ENCODE measurements at places on chromosomes 16 and 17.

DNA sequence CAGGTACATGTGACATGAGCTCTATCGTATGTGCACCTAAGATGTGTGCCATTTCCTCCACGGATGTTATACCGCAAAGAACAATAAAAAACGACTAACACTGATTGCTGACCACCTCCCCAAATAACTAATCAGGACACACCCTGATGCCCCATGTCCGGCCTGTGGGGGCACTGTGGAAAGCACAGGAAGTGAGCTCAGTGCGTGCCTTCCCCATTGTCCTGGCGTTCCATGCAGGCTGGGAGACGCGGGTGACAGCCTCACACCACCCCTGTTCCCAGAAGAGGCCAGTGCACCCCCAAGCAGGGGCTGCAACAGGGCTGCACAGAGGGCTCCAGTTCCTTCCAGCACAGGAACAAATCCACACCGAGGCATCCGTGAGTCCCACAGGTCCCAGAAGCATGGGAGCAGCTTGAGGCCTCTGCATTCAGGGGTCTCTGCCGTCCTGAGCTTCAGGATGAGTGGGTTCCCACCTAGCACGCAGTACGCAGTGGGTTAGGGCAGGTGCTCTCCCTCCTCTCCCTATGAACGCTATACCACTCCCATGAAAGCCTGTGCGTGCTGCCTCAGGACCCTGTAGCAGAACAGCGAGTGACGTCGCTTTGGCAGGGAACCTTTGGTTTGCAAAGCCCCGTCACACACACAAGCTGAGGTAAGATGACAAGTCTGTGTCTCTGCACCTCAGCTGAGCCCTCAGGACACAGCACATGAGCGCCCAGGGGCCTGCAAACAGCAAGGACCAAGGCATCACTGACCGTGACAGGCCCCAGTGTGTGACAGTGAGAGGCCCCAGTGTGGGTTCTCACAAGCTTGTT lies 117.7 kb downstream of the ZNF778 start:
- no peak for DNase-seq

DNA sequence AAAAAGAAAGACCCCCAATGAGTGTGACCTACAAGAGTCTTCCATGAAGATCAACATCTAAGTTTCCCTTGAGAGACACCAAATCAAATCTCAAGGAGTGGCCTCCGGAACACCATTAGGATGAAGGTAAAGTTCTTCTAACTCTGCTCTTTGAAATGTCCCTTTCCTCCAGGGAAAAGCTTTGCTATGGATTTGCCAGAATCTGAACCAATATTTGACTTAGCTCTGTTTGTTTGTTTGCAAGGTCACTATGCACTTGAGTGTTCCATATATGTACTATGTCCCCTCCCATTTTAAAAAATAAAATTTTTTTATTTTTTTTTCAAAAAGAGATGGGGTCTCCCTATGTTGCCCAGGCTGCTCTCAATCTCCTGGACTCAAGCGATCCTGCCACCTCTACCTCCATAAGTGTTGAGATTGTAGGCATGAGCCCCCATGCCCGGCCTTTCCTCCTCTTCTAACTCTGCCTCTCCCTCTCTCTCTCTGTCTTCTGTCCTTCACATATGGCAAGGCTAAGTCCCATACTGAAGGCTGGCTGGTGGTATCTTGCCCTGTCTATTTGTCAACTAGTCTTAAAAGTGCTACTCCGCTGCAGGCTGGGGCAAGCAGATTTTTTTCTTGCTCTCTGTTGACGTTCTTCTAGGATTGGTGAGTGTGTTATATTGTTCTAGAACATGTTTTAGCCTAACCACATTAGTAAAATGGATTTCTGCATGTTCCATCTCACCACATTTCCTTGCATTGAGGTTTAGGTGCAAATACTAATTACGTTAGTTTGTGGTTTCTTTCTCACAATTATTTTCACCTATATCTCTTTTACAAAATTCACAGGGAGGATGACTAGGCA lies 276.7 kb upstream of the DYNLRB2 start:
- no peak for DNase-seq

GRCh38 chr16:71919035-71919434 lies 23.7 kb downstream of the IST1 start:
- no peak for DNase-seq

- no peak for DNase-seq
These were observed 14.4 kb downstream of the RIPOR1 start for GRCh38 chr16:67543036-67543435.

DNA sequence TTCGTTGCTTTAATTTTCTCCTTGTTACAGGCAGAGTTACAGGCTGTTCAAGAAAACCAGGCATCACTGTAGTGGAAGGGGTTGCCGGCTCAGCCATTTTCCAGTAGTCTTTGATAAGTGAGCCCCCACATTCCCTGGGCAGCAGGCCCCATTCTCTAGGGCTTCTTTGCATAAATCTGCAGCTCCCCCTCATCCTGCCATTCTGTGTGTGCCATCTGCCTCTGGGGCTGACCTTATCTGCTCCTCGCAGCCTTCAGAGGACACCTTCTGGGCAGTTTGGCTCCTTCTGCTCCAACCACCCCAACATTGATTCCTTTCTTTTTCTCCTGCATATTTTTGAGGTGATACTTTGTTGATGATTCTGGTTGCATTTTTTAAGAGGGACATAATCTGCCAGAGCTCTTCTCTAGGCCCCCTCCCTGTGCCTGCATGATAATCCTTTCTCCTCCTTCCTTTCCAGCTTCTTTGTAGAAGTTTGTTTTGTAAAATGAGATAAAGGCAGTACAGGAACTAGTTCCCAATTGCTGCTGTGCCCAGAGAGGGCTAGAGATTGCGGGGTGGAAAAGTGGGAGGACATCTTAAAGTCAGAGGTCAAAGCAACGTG lies 17.1 kb downstream of the RND2 start:
- no peak for DNase-seq

- DNase-seq: no peak
These were observed 149.3 kb downstream of the CLEC16A start for GRCh38 chr16:11093572-11094074.

DNA sequence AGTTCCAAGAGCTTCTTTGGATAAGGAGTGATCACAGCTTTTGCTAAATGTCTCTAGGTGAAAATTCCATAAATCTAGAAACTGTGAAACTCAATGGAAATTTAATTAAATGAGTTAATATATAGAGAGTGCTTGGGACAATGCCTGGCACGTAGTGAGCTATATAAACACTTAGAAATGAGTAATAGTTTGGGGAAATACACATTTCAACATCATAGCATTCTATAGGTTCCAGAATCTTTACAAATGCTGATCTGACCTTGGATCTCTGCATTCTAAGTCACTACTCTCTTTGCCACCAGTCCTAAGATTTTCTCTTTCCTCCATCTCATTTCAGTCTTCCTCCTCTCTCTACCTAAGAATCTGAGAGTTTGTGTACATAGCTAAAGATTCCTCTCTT lies 175.6 kb downstream of the SOX9 start:
- DNase-seq: no peak

DNA sequence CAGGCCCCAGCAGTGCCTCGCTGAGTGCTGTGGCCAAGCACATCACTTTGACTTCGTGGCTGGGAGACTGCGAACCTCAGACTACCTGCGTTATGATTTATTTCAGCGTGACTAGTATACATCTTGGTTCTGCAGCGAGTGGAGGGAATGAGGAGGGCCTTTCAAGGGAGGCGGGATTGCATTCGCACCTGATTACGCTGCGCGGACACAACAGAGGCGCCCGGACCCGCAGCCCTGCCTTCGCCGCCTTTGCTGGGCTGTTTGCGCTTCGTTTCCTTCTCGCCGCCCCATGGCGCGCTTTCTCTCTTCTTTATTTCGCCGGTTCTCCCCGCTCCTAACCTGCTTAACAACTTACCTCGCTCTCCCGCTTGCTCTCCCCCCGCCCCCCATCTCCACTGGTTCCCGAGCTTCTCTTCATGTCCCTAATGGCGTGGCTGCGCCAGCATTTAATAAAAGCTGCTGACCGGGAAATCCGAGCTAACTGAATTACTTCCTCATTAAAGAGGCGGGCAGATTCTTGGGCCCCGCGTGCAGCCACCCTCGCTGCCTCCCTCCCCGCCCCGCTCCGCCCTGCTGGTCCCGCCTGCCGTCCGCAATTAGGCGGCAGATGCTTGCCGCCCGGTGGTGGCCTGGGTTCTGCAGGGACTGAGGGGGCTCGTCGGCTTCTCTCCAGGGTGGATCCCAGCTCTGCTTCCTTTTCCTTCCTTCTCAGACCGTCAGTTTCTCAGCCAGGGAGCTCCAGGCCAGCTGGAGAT lies 257.6 kb upstream of the SDK2 start:
- DNase-seq: no peak

DNA sequence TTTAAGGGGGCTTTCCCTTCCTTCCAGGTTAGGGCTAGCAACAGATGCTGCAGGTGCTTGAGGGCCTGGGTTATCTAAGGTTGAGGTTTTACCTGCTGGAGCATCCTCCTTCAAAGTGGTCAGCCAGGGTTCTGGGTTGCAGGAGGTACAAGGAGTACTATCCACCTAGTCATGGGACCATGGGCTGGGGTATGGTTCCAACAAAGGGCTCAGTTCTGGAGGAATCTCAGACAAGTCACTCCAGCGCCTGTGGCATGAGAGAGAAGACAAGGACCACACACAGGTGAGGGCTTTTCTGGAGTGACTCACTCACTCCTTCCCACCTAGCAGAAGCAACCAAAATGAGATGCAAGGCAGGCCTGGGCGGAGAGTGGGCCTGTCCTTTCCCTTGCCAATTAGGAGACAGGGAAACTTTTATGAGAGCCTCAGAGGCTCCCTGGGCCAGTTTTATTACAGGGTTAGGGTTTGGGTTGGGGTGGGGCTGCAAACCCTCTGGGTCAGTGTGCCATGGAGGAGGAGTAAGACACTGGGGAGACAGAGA lies 2.2 kb downstream of the MYO19 start:
- no peak for DNase-seq

- no peak for DNase-seq
These were observed 1.7 kb upstream of the CHAD start for GRCh38 chr17:50470426-50470825.

DNA sequence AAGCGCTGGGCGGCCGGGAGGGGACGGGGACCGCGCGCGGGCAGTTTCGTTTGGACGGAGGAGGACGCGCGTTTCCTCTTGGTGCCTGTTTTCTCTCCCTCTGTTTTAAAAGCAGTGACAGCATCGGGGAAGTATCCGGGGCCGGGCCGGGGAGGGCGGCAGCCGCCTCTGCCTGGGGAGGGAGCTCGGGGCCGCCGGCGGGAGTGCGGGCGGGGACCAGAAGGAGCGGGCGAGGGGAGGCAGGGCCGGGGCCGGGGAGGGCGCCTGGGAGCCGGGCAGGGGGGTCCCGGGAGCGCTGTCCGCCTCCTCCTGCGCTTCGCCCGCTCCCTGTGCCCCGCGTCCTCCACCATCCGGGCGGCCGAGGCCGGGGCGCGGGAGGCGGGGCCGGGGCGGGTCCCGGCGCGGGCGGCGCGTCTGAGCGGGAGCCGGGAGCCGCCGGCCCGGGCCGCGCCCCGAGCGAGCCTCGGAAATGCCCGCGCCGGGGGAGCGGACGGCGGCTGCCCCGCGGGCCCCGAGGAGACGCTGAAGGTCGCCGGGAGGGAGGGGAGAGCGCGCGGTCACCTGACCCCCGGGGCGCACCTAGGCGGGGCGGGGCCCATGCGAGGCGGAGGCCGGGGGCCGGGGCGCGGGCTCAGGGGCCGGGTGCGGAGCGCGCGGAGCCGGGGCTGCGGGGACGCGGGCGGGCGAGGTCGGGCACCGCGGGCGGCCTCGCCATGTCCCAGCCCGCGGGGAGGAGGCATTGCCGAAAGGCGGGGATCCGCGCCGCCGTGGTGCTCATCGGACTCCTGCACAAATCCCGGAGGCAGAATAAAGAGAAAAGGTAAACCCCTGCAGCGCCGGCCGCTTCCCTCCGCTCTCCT lies 57.3 kb downstream of the RAP1GAP2 start:
- DNase-seq: peak; percentile 35

GRCh38 chr17:17495536-17496188 lies 533 bp downstream of the RASD1 start:
- DNase-seq: no peak

DNA sequence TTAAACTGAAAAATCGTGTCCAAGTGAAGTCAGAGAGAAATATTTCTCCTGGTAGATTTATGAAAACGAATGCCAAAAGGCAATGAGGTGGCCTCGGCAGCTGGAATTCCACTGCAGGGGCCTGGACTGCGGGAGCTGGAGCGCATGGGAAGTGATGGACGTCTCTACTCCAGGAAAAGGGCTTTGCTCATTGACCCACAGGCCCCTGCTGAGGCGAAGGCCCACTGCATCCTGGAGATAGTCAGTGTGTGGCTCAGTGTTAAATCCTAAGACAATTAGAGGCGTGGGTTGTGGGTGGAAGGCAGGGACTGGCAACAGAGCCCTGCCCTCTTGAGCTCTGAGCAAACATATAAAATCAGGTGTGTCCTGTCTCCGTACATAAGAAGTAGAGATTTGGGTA lies 191.4 kb downstream of the SLC39A11 start:
- no peak for DNase-seq

GRCh38 chr17:44967026-44967906 lies 837 bp downstream of the C1QL1 start:
- no peak for DNase-seq

DNA sequence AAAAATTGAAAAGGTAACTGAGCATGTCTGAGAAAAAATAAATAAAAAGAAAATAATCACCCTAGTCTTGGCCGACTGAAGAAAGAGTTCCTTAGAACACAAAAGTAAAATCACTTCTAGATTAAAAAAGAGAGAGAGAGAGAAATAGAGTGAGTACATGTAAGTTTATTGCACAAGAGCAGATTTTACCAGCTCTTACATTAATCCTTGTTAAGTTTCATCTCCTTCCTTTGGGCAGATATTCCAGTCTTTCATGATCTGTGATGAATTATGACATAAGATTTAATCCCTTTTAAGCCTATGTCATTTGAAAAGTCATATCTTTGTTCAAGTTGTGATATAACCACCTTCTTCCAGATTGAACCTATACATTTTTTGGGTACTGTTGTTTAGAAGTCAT lies 54.8 kb downstream of the NFAT5 start:
- no peak for DNase-seq

DNA sequence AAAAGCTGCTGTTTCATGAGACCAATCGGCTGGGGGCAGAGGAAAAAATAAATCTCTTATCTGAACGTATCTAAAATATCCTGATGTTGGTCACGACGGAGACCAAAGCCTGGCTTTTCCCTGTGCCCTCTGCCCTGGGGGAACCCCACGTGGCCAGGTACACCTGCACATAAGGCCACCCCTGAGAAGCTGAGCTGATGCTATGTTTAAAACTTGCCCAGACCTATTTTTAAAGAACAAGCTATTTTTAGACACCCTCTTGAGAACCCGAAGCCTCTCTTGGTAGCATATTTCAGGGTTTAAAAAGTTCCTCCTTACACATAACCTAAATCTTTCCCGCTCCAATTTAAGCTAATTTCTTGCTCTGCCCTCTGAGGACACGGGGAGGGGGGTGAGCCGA lies 210.4 kb downstream of the GSG1L start:
- no peak for DNase-seq

- no peak for DNase-seq
These were observed 7.5 kb upstream of the EDC4 start for GRCh38 chr16:67865318-67865717.

Data from NCI-H226 (cell line).